Left ventricle myocardium superior (tissue), 1 donor: ENCODE measurements at places on chromosomes 5 and 9.

DNA sequence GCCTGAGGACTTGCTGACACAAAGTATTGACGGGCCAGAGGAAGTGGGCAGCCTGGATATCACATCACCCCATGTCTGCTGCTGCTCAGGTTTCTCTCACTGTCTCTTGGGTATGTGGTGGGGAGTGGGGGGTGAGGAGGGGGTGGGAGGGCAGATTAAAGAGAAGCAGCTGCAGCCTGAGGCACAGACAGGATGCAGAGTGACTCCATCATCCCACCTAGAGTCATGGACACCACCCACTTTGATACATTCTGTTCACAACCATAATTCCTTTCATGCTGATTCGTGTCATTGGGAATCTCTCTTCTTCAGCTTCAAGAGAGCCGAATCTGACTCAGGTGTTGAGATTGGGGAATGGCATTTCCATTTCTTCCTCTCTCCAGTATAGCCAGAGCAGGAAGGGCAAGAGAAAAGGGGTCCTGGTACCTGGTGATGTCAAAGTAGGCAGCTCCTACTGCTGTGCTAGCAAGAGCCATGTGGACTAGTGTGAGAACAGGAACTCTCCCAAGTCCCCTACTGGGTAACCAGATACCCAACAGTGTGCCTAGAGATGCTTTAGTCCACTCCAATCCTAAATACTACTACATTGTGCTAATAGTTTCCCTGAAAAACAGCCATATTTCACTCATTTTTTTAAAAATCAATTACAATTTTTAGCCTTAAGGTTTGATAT lies 22.4 kb downstream of the GRAMD2B start:
- no peak for DNase-seq

DNA sequence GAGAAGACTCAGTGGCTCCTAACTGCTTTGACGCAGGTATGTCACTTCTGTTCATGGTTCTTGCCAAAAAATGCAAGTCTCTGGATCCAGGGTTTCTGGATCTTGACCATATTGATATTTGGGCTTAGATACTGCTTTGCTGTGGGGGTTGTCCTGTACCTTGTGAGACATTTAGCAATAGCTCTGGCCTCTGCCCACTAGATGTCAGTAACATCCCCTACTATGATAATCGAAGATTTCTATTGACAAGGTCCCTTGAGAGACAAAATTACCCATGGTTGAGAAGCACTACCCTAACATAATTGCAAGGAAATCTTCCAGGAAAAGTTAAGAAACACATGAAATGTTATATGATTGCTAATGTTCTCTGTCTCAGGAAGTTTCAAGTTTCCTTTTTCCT lies 285.4 kb downstream of the TMEM232 start:
- DNase-seq, result no peak

- DNase-seq, result no peak
These were observed 96.2 kb upstream of the SMC2 start for GRCh38 chr9:103997856-103998370.

GRCh38 chr9:90808890-90809685 lies 7.5 kb downstream of the SYK start:
- no peak for DNase-seq

DNA sequence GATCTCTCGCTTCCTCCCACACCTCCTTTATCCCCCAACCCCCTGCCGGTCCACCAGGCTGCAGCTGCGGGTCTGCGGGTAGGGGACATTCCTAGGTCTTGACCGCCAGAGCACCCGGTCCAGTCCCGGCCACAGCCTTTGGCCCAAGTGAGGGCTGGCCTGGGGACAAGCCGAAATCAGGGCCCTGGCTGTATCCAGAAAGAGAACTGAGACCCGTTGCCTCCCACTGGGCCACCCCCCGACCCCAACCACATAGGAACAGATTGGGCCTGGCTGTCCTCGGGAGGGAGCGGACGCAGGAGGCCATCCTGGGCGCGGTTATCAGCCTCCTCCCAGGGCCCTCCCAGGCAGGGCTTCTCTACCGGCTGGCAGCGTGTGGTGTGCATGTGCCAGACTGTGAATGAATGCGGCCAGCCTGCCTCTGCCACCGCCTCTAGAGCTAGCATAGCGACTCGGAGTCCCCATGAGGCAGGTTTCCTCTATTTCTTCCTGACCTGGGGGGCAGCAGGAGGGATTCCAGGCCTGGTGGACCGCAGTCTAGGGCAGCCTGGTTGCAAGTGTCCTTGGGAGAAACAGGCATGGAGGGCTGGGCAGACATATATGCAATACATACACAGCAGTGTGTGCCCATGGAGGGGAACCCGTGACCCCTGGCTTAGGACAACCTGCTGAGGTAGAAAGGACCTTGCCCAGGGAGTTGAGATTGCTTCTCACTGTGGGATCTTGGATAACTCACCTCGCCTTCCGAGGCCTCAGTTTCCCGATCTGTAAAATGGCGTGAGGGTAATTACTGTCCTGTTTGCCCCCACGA lies 1.2 kb downstream of the N4BP3 start:
- DNase-seq, result no peak

DNA sequence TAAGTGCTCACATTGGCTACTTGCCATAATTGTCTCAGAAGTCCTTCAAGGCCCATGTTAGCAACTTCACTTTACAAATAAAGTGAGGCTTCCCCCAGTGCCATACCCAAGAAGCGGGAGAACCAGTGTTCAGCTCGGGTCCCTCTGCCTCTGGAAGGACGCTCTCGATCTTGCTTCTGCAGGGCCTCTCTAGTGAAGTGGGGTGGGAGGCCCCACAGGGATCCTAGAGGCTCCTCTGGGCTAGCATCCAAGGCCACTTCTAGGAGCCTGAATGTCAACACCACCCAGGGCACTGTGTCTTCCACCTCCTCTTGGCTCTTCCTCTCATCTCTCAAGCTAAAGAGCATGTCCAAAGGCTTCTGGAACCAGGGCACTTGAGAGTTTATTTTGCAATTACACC lies 282.5 kb downstream of the GADD45G start:
- DNase-seq, result no peak
